ENCODE measurements at places on chromosomes 6 and 20.

DNA sequence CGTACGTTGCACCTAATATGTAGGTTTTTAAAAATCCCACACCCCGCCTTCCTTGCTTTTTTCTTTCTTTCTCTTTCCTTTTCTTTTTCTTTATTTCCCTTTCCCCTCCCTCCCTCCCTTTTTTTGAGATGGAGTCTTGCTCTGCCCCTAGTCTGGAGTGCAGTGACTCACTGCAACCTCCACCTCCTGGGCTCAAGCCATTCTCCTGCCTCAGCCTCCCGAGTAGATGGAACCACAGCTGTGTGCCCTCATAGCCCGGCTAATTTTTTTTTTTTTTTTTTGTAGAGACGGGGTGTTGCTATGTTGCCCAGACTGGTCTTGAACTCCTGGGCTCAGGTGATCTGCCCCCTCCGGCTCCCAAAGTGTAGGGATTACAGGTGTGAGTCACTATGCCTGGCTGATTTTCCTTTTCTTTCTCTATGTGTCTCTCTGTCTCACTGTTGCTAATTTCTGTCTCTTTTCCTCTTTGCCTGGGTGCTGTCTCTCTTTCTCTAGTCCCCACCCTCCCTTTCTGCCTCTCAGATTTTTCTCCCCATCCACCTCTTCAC lies 61.2 kb downstream of the SRC start:
- no peak for DNase-seq

GRCh38 chr6:143745166-143746133 lies 67.7 kb downstream of the PHACTR2 start:
- DNase-seq: peak; percentile 81

DNA sequence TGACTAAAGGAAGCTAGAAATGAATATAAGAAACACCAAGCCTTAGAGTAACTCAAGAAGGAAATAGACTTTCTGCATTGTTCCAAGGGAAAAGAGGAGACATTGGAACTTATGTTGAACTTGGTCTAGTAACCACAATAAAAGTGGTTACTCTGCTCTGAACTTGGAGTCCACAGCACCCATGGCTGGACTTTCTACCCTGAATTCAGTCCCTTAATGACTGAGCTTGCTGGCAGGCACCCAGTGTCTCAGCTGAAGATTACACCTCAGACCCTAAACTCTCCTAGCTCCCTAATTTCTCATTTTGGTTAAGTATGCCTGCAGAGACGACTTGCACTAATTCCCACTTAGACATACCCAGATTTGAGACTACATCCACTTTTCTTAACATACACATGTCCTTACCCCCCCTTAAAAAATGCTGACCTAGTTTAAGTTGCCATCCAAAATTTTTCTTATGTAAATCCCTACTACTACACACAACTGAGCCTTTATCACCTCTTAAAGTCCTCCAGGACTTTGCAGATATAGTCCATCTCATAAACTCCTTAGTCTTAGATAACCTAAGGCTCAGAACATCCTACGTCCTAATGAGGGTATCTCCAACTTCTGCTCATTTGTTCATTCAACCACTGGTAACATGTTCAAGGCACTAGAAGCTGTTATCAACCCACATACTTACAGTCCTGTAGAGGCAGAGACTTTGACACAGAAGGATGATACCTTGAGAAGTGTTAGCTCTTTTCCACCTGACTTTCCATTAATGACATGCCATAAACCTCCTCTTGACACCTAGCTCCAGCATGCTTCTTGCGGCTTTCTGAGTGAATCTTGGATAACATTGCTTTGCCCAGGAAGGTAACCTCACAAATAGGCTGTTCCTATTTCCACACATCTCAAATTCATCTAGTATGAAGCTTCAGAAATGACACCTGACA lies 129.8 kb downstream of the ALDH8A1 start:
- DNase-seq: no peak

GRCh38 chr6:46254331-46254730 lies 83.6 kb upstream of the ENPP5 start:
- DNase-seq: no peak

DNA sequence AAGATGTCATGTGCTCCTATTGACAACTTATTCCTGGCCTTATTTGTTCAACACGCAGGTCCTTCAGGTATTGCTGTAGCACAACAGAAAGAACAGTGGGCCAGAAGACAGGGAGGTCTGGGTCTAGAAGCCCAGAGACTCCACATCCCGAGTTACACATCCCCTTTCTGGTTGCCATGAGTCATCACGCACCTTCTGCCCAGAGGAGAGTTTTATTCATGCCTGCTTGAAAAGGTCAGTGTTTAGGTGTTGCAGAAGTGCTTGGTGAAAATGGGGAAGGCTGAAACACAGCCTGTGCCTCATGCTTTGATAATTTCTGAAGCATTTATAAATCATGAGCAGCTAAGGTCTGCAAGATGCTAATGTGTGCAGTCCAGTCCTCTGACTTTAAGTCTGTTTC lies 256.4 kb downstream of the GMPR start:
- DNase-seq: no peak

DNA sequence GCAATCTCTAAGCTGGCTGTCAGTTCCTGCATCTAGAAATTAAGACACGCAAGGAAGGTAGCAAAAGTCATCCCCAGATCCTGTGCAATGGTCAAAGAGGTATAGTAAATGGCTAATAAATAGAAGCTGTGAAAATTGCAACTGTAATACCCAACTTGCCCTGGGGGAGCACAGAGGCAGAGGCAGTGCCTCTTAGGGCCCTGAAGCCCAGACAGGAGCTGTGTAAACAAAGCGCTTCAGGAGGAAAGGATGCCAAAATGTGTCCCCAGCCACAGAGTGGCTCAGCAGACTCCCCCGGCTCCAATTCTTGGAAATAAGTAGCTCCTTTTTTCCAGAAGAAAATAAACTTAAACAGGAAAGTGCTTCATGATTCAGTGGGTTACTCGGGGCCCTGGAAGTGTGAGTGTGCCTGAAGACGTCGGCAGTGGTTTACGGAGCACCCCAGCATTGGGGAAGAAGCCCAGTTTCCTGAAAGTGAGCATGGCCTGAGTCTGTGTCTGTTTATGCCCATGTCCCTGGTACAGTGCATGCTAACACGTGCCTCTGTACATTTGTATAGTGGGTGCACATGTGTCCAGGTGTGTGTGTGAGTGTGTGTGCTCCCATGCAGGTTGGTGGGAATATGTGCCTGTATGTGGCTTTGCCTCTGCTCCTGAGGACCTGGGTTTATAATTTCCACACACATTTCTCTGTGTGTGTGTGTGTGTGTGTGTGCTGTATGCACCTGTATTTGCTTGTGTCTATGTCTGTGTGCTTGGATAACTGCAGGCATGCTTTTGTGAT lies 246.7 kb downstream of the MAFB start:
- no peak for DNase-seq

GRCh38 chr6:45881705-45882467 lies 133.8 kb downstream of the CLIC5 start:
- DNase-seq: no peak

DNA sequence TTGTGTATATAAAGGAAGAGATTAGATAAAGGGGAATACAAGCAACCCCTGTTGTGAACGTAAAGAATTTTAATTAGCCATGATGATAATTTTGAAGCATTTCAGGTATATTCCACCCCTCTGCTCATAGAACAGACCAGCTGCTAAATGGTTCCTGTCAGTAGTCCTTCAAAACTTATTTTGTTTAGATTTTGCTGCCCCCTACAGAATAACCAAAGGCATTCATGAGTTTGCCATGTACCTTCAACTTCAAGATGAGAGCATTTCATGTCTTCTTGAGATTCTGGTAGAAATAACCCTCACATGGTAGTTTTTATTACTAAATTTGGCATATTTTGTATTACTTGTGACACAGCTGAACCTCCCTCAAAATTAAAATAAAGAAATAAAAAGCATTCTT lies 1586.7 kb downstream of the HACE1 start:
- peak; percentile 54 for DNase-seq

GRCh38 chr6:130482645-130483390 lies 117.0 kb downstream of the TMEM200A start:
- DNase-seq: no peak

GRCh38 chr6:84150705-84151104 lies 76.7 kb downstream of the CEP162 start:
- peak; percentile 11 for DNase-seq

DNA sequence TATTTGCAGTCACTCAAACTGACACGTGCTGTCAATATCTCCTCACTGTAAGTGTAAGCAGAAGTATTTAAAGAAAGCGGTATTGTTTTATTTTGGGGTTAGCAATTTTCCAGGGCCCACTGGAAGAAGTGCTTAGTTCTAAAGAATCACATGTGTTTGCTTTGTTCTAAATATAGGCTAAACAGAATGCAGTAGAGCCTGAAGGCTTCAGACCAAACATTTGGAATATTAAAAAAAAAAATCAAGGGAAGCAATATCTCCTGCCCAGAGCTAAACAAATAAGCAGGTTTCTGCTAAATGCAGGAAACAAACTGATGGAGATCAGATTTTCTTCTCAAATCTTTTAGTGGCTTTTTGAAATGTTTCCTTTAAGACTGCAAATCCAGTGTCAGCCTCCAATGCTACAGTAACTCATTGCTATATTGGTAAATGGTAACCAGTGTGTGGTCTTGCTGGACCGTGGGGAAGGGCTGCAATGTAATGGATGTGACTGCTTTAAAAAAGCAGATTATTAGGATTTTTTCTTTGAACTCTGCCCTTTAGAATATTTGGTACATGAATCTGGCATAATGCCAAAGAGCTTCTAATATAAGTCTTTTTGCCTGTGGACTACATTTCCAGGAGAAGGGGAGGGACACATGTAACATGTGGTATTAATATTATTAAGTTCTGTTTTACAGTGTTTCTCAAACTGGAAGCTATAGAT lies 317.1 kb upstream of the FERMT1 start:
- peak; percentile 7 for DNase-seq

- peak; percentile 68 for DNase-seq
Observed at GRCh38 chr6:90294614-90294988, 2.0 kb downstream of the BACH2 start.

DNA sequence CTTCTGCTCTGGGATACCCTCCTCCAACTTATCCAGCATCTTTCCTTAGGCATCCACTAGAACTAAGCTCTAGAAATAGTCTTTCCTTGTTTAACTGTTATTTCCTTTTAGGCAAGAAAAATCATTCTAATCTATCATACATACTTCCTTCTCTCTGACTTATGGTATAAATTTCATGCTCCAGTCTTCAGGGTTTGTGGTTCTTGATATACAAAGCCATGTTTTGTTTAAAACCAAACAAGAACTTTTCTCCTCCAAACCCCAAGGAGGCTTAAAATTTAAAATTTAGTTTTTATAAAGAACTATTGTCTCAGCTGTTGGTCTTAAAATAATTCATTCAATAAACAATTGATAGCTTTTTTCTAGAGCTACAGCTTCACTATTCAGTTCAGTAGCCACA lies 77.2 kb downstream of the CD164 start:
- no peak for DNase-seq

GRCh38 chr6:90472716-90473115 lies 114.2 kb downstream of the MAP3K7 start:
- DNase-seq: no peak

DNA sequence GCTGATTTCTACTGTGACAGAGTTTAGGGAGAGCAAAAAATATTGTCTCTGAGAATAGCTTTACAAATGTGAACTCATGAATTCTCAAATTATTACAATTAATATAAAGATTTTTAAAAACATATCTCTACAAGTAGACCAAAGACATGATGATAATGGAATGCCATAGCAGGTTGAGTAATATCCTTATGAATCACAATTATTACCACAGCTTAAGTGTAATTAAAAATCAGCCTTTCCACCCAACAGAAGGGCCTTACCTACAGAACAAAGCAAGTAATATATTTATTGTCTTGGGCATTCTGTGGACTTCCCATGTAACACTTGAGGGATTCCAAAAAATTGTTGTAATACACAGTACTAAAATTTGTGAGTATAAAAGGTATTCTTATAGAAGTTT lies 1099.6 kb upstream of the GJE1 start:
- no peak for DNase-seq

- DNase-seq: peak; percentile 53
Observed at GRCh38 chr6:119541132-119541905, 191.8 kb upstream of the MAN1A1 start.

GRCh38 chr20:21513181-21513663 lies 642 bp downstream of the NKX2-2 start:
- peak; percentile 62 for DNase-seq

DNA sequence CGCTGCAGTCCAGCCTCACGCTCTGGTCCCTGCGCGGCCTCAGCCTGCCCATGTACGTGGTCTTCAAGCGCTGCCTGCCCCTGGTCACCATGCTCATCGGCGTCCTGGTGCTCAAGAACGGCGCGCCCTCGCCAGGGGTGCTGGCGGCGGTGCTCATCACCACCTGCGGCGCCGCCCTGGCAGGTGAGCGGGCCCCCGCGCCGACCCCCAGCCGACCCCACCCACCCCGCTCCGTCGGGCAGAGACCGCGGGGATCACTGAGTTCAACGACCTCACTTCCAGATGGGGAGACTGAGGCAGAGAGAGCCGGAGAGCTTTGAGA lies 545 bp downstream of the SLC35D3 start:
- peak; percentile 77 for DNase-seq

DNA sequence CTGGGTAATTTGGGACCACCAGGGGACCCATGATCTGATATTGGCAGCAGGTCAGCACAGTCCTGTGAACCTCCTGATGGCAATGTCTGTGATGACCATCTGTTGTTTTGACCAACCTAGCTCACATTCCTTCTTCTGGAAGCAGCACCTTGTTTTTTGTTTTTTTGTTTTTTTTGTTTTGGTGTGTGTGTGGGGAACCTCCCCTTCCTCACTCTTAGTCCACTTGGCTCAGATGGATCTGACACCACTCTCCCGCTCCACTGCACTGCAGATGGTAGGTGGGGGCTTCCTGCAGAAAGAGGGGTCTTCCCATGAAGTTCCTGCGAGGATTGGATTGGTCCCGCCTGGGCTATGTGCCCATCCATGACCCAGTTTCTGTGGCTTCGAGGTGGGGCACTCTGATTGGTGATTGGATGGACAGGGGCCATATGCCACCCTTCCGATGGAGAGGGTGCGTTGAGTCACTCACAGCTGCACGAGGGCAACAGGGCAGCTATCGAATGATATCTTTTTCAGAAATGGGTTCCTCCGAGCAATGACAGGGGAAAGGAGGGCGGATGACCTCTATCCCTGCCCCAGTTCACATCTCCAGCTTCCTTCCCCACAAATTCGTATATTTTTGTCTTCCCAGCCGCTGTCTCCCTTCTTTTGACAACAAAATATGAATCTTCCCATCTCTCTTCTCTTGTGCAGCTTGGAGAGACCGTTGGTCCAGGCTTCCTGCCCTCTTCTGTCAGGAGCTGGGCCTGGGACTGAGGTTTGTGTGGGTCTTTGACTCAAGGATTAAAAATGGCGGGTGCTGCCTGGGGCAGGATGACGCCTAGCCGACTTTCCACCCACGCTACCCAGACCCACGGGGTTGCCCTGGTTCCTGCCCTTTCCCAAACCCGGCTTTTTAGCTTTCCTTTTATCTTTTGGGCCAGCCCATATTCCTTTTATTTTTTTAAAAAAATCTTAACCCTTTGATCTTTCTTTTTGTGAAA lies 132.1 kb upstream of the KCNG1 start:
- DNase-seq: no peak

- DNase-seq: peak; percentile 64
Observed at GRCh38 chr20:41248368-41249024, 69.0 kb downstream of the ZHX3 start.

GRCh38 chr6:124822204-124822613 lies 140.0 kb upstream of the RNF217 start:
- DNase-seq: no peak
